ENCODE measurements at places on chromosomes 11 and 22.

DNA sequence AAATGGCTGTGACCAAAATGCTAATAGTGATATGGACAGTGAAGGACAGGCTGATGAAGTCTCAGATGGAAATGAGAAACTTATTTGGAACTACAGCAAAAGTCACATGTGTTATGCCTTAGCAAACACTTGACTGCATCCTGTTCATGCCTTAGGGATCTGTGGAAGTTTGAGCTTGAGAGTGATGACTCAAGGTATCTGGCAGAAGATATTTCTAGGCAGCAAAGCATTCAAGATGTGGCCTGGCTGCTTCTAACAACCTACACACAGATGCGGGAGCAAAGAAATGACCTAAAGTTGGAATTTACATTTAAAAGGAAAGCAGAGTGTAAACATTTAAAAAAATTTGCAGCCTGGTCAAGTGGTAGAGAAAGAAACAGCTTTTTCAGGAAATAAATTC is 28.1 kb upstream of the CD81 start:
- no peak for DNase-seq

- DNase-seq = no peak
Observed at GRCh38 chr11:78476066-78476465, 58.4 kb upstream of the GAB2 start.

DNA sequence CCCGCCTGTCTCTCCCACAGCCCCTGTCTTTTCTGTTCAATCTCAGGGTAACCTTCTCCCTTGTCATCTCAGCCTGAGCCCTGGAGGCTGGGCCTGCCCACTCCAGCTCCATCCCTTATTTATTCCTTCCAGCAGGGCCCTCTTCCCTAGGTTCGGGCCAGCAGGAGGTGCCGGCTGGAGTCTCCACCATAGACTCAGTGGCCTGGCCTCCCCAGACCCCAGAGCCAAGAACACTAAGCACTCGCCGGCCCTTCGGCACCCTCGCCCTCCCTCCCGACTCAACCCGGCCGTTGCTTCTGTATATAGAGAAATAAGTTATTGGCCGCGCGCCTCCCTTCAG is 1.4 kb upstream of the RAB1B start:
- DNase-seq = no peak

DNA sequence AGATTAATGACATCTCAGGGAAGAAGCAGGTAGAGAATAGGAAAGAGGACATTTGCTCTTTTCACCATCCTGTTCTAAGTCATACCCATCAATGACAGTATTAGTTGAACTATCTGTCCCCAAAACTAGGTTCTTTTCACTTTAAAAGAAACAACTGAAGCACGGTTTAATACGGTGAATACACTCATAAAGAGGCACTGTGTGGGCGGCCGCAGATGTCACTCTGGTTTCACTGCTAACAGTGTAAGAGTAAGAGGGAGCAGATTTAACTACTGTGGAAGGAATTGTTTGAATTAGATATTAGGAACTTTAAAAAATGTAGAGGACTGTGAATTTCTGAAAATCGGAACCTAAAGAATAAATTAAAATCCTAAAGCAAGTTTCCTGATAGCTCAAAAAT is 49.5 kb downstream of the VSIG10L2 start:
- DNase-seq = no peak

DNA sequence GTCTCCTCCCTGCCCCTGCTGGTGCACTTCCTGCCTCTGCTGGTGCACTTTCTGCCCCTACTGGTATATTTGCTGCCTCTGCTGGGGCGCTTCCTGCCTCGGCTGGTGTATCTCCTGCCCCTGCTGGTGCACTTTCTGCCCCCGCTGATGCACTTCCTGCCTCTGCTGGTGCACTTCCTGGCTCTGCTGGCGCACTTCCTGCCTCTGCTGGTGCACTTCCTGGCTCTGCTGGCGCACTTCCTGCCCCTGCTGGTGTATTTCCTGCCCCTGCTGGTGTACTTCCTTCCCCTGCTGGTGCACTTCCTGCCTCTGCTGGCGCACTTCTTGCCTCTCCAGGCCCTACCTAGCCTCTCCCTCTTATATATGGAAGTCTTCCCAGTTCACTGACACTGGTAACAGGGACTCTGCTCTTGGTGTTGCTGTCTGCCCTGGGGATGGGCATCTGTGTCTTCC is 10.1 kb downstream of the MTFP1 start:
- DNase-seq = no peak

DNA sequence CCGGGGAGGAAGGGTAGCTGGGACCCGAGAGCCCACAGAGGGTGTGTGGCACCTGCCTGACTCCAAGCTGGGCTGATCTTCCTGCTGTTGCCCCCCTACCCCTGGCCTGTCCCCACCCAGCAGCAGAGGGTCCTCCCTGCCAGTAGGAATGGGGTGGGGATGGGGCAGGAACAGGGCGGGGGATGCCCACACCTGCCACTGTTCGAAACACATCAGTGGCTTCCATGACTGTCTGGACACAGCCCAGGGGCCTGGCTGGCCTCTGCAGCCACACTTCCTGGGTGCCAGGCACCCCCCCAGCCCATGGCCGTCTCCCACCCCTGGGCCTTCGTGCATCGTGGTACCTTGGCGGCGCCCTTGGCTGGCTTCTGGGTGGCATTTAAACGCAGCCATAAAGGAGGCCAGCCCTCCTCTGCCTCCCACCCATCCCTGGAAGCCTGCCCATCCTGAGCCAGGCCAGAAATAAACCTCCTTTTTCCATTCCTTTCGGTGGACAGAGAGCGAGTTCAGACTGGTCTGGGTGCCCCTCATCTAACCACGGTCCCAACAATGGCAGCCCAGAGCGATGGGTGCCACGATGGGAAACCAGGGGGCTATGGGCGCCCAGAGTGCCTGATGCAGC is 745 bp upstream of the SHISAL1 start:
- no peak for DNase-seq

DNA sequence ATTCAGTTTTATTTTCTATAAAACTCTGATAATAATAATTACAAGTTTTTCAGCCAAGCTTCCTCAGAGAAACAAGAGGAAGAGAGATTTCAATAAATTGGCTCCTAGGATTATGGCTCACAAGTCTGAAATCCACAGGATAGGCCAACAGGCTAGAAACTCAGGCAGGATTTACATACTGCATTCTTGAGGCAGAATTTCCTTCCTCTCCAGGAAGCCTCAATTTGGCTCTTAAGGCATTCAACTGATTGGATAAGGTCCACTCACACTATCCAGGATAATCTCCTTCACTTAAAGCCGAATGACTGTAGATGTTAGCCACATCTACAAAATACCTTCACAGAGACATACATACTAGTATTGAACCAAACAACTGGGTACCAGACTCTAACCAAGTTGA is 120.3 kb upstream of the FAT3 start:
- no peak for DNase-seq

DNA sequence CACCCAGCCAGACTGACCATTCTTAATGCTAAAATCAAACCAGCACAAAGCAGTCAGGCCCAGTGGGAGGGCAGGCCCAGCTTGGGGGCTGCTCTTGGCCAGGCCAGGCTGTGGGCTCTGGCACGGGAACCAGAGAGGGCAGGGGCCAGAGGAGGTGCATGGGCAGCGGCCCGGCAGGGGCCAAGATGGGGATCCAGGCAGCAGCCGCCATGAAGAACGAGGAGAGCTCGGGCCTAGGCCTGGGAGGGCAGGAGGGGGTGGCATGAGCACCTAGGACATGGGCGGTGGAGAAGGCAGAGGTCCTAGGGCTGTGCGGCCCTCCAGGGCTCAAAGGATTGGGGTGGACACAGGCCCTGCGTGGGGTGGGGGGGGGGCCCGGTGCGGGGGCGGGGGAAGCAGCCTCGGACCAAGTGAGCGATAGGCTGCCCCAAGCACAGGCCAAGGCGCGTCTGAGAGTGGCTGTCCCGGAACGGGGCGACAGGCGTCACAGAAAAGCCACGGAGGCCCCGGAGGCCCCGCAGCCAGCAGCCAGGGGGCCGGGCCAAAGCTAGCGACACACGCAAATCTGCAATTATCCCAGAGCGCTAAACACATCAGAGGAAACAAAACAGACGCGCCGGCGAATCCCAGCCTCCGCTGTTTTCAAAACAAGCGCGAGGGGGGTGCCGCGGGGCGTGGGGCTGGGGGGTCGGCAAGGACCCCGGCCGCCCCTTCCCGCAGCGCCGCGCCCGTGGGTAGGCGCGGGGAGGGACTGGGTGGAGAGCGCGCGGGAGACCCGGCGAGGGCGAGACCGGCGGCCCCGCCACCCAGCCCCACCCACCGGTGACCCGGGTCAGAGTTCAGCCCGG is 8.3 kb downstream of the PLXNB2 start:
- no peak for DNase-seq

DNA sequence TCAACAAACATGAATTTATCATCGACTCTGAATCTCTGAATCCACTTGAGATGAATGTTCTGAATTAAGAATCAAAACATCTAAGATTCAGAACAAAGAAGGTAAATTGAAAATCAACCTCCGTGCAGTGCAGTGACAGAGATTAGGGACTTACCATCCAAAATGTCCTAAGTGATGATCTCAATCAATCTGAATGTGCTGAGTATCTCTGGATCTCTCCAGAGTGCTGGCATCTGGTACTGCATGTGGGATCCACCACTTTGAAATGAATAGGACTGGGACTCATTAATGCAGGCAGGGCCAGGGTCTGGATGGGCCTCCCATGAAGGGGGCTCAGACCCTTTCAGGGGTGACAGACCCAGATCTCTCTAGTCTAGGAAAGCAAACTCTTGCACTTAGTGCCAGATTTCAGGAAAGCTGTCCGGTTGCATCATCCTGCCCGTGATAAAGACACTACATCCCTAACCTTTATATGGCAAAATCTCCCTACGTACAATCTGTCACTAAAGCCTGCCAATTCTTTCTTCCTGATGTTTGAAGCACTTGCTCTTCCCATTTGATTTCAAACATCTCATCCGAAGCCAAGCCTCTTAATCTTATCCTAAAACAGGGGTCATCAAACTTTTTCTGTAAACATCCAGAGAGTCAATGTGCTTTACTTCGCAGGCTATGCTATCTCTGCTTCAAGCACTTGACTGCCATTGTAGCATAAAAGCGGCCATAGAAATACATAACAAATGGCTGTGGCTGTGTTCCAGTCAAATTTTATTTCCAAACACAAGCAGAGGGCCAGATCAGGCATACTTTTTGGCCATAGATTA is 263.3 kb downstream of the LARGE1 start:
- DNase-seq = no peak

- no peak for DNase-seq
Observed at GRCh38 chr11:100152766-100153165, 534.3 kb upstream of the ARHGAP42 start.

GRCh38 chr11:118908264-118908663 is 17.5 kb downstream of the BCL9L start:
- DNase-seq = no peak

DNA sequence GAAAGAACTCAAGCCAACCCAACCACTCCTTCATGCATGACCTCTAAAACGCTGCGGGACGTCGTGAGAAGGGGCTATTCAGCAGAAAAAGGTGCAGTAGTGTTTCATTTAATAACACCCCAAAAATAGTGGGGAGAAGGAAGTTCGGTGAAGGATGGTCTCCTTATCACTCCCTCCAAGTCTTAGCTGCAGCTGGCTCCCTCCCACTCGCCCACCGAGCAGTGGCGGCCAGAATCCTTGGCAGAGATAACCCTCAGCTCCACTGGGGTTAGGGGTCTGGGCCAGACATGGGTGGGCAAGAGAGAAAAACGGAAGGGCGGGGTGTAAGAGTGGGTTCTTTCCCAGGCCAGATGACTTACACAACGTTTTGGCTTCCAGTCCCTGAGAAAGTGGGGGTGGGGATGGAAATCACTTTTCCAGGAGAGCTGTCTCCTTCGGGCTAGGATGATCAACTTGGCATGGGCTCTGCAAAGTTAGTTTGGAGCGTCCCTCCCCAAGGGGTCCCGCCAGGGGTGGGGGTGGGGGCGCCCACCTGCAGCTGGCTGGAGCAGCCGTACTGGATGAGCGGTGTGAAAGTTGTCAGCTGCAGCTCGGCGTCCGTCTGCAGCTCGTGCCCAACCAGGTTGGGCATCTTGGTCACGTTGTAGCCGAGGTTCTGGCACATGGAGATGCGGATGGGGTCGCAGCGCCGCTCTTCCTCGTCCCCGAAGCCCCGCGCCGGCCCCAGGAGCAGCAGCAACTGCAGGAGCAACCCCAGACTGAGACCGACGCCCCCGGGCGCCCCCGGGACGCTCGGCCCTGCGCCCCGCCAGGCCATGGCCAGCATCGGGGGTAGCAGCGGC is 705 bp downstream of the FZD4 start:
- DNase-seq = no peak

- no peak for DNase-seq
Observed at GRCh38 chr11:1494650-1495049, 8.1 kb upstream of the MOB2 start.

DNA sequence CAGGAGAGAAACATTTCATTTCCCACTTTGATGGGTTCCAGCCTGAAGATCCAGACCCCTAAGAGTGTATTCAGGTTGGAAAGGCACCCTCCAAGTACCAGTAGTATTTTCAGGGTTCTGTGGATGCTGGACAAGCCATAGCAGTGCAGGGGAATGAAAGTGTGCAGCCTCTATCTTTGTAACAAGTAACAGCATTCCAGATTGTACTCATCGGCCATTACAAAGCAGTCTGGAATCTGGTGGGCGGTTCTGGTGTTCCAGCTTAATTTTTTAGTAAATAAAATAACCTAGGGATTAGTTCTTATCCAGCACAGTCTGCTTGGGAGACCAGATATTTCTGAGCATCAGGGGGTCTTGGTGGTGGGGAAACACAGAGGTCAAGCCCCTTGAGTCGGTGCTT is 22.6 kb downstream of the APLNR start:
- no peak for DNase-seq

DNA sequence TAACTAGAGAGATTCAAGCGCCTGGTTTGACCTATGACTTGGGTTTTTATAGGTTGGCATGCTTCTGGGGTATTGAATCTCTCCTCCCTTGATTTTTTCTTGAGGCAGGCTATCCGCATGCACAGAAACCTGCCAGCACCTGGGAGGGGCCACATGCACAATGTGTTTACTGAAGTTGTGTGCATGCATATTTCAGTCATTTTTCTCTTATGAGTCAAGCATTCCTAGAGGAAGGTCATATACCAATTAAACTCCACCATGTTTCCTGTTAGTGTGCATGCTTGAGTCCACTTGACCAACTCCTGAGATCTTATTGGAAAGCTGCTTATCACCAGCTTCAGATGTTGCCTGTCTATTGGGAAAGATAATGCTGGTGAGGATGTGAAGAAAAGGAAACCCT is 1718.4 kb downstream of the LRRC4C start:
- no peak for DNase-seq

GRCh38 chr11:61417670-61418069 is 12.1 kb downstream of the CPSF7 start:
- no peak for DNase-seq

- DNase-seq = no peak
Observed at GRCh38 chr22:42052765-42053164, 17.8 kb downstream of the NAGA start.
